ENCODE measurements at places on chromosomes 4 and X.

DNA sequence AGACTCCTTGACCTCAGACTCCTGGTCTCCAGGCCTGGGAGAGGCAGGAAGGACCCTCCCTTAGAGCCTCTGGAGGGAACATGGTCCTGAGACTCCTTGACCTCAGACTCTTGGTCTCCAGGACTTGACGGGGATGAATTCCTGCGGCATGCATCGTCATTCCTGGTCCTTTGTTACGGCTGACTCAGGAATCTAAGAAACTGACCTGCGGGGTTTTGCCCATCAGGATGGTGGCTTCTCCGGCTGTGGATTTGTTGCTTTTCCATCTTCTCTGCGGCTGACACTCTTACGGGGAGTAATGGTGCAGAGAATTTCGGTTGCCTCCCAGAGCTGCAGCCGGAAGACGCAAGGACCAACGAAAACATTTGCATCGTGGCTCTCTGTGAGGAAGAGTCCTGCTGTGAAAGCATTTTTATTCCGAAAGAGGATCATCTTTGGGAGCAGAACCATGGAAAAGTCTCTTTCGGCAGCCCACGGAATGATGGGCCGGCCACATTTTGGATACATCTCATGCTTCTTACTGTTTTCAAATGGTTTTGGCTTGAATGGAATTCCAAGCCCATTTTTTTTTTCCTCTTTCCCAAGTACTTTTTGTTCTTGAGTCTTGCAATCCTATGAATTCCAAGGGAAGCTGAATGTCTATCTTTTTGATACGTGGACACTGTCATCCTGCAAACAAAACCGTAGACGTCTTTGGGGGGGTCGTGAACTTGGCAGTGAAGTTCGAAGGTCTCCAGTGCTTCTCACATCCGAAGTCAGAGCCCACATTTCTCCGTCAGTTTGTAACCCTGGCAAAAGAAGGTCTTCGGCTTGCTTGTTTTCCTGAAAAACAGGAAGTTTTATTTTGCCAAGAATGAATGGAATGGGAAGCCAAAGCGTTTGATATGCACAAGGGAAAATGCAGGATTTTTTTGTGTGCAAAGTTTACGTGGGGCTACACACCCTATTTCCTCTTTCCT is 36.5 kb downstream of the SHOX start:
- no peak for DNase-seq

DNA sequence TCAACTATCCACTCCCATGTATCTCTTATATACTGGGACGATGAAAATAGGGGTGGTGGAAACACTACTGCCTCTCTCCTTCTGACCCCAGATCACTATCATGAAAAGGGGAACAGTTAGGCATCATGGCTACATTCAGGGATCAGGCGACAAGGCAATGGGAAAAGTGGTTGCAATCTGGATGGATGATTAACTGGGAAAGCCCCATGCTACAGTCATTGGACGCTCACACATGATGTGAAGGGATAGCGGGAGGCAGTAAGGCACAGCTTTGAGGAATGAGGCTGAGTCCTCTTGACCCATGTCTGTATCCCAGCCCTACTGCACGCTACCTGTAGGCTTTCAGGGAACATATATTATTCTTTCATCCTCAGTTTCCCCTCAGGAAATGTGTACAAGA is 10.2 kb downstream of the GASK1B start:
- no peak for DNase-seq

DNA sequence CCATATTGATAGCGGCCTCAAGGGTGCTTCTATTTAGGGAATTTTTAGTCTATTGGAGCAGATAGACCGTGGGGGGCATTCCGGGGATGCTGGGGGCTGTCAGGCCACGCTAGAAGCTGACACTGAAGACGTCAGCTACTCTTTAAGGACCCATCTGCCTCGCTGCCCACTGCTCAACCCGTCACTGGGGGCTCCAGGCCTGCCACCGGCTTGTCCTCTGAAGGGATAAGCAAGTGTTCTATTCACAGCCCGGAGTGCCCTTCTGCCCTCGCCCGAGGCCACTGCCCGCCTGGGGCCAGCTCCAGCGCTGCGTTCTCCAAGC is 679 bp upstream of the MSL3 start:
- no peak for DNase-seq

DNA sequence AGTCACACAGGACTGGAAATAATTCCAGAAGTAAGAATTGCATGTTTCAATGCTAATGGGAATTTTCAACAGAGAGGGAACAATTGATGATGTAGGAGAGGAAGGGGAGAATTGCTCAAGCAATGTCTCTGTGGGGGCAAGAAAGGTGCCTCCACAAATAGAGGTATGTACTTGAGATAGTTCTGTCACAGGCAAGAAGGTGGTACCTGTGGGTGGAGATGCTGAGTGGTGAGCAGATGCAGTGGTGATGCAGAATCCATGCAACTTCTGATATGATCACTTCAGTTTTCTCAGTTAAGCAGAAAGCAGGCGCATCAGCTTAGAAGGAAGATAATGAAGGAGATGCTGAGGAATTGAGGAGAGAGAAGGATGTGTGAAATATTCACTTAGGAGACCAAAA is 55.1 kb upstream of the SEC24B start:
- no peak for DNase-seq

DNA sequence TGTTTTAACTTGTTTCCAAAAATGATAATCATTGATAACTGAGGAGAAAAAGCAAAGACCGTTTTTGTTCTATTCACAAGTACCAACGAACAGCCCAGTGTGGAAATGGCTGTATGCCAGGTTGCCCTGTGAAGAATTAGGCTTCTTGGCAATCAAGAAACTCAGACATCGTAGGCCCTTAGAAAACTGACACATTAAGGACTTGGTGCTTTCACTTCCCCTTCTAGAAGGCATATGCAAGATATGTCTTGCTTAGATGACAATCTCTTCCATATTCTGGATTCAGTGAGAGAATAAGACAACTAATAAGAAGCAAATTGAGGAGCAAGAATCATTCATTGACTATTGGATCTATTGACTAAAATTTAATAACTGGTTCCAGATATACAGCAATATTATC is 56.6 kb downstream of the ANAPC10 start:
- no peak for DNase-seq

DNA sequence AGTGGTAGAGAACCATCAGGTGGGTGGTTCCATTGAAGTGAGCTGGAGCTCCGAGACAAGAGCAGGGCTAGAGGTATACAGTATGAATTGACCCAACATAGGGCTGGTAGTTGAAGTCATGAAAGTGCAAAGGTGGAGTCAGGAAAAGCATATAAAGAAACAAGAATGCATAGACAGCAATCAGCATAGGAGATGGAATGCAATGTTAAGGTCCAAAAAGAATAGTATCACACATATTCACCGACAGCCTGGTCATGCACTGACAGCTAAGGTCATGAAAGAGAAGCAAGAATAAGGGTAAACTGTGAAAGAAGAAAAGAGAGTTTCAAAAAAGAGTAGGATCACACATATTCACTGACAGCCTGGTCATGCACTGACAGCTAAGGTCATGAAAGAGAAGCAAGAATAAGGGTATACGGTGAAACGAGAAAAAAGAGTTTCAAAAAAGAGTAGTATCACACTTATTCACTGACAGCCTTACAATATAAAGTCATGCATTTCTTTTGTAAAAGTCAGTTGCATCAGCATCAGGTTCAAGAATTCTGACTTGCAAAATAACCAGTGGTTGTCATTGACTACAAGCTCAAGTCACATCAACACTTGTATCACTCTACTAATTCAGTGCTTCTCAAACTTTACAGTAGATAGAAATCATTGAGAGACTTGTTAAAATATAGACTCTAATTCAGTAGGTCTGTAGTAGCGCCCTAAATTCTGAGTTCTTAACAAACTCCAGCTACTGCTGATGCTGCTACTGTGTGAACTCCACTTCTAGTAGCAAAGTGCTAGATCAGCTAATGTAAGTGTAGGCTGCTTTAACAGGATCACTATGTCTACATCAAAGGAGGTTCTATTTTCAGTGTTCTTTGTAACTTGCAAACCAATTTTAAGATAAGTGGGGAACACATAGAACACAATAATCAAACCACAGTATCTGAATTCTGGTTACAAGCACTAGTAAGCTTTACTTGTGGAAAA is 221.9 kb downstream of the PDGFC start:
- DNase-seq: no peak

GRCh38 chr4:7819446-7819845 is 120.2 kb downstream of the AFAP1 start:
- DNase-seq: no peak

DNA sequence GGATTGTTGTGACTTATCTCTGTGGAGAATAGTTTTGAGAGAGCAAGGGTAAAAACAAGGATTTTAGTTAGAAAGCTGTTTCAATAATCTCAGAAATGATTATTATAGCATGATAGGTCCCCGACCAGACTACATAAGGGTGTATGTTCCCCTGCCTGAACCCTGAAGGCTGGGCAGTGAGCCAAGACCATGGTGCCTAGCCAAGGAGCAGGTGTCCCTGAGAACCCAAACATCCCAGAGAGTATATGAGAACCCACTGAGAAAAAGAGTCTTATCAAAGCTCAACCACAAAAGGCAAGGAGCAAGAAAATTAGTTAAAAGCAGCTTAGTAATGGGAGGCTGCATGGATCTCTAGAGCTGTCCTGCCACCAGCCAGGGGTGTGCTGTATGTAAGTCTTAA is 94.9 kb upstream of the UNC5C start:
- DNase-seq: no peak

DNA sequence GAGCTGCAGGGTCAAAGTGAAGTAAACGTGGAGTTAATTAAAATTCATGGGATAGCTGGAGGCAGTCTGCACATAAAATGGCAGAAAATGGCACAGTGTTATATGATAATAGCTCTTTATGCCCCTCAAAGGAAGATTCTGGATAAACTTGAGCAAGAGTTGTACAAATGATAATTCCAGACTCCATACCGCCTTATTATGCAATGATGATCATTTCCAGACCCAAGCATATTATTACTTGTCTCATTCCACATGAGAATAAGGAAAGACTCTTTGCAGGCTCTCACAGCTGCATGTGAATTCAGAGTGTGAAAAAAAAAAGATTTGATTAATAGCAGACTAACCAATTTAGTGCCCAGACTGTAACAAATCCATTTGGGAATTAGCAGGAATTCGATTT is 105.4 kb downstream of the STK32B start:
- no peak for DNase-seq

GRCh38 chr4:64158648-64159326 is 250.5 kb downstream of the TECRL start:
- no peak for DNase-seq

- no peak for DNase-seq
Measured at GRCh38 chr4:78059524-78059889, 2.4 kb downstream of the FRAS1 start.
